ENCODE measurements at places on chromosomes 6 and 20.

DNA sequence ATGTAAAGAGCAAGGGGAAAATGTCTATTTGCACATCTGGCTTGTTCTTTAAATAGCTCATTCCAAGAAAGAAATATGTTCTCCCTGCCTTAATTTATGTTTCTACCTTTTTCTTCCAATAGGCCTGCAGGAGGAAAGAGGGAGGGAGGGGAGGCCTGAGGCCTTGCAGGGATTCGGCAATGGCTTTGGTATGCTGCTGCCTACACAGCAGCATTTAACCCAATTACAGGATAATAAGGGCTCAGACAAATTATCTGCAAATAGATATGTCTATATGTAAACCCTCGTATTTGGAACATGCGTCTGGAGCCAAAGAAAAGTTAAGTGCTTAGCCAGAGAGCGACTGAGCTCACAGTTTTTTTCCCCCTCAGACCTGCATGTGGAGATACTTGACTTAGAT, 277.2 kb downstream of the CDC5L start:
- DNase-seq, result no peak

GRCh38 chr6:126063512-126064146, 77.3 kb downstream of the TRMT11 start:
- DNase-seq, result no peak

GRCh38 chr20:1809611-1810510, 85.3 kb upstream of the SIRPA start:
- no peak for DNase-seq

DNA sequence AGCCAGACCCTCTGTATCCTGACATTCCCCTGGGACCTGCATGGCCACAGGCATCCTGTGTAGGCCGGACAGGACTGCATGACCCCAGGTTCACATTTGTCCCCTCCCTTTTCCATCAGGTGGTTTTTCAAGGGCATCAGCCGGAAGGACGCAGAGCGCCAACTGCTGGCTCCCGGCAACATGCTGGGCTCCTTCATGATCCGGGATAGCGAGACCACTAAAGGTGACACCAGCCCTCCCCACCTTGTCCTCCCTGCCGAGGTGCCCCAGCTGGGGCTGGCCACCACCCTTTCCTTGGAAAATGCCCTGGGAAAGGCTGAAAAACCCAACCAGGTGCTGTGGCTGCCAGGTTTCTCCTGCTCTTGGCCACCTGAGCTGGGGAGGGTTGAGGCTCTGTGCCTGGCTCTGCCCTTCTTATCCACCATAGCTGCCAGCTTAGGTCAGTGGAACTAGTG, 27.6 kb downstream of the HCK start:
- no peak for DNase-seq

GRCh38 chr6:143762126-143762525, 81.0 kb upstream of the LTV1 start:
- DNase-seq, result no peak

DNA sequence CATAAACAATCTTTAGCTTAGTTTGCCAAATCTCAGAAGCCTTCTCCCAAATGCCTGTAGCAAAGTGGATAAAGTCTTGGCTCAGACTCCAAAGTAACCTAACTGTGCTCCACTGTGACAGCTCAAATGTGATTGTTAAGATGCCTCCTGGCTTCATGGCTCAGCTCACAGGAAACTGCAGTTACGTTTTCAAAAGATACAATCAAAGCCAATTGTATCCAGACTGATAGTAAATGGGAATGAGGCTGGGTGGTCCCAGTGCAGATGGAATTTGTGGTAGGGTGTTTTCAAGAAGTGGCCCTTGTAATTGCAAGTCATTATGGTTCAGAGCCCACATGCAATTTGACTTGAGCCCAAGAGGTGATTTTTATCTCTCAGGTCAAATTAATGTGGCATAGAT, 151.2 kb upstream of the TAB2 start:
- no peak for DNase-seq

DNA sequence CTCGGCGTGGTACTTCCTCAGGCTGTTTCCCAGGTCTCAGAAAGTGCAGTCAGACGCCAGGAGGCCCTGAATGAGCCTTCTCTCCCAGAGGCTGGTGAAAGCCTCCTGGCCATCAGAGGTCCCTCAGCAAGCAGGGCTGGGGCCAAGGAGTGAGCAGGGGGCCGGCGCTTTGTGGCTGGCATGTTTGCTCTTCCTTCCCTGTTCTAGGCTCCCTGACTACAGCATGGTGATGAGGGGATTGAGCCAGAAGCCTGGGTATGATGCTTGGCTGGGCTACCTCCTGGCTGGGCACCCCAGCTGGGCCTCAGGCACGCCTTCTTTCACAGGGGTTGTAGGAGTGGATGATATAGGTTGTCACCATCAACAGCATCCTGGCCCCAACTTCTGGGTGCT, 11.7 kb upstream of the DNAJC5 start:
- DNase-seq, result no peak

DNA sequence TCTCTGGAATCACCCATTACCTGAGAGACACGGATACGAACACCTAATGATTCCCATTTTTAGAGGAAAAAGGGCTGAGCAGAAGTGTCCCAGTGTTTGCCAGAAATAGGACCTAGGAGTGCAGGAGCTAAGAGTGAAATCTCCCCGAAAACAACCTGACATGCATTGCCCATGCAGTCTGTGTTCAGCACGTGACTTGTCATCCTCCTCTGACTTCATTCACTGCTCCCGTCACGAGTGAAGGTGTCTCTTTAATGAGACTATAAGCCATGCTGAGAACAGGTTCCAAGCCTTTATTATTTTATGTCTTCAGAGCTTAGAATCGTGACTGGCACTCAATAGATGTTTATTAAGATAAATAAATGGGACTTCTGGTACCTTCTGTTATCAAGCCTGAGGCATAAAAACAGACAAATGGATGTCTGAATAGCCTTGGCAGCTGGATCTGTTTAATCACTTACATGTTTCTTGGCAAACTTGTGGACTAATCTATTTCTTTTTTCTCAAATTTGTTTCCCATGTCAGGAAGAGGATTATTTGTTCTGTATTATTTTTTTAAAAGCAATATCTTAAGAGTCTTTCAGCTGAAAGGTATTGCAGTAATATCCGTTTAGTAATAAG, 3.7 kb upstream of the MLIP start:
- DNase-seq, result no peak

DNA sequence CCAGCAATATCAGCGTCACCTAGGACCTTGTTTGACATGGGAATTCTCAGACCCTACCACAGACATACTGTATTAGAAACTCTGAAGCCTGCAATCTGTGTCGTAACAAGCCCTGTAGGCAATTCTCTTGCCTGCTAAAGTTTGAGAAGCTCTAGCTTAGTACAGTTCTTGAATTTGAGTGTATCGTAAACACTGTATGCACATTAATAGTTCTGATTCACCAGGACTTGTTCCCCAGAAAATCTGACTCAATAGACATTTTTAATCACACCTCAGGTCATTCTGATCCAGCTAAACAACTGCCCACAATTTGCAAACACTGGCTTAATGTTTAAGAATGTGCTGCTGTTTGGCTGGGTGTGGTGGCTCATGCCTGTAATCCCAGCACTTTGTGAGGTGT, 414.3 kb downstream of the TFAP2A start:
- DNase-seq, result no peak

DNA sequence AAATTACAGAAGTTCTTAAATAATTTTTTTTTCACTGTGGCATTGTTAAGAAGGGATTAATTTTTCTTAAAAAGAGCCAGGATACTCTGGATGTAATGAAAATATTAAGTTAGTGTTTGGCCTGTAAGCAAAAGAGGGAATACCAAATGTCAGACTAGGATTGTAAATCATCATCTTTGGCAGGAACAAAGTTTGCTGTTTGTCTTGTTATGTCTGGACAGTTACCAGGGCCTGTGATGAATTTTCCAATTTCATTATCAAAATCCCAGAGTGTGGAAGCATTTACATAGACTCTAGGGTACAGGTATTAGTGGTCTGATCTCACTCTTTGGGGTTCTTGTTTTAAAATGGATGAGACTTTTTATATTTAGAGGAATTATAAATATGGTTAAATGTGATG, 26.1 kb downstream of the CEP57L1 start:
- no peak for DNase-seq

- DNase-seq, result no peak
Measured at GRCh38 chr6:692356-692851, 535 bp downstream of the EXOC2 start.

- peak; percentile 16 for DNase-seq
Measured at GRCh38 chr6:75334266-75335040, 49.9 kb upstream of the TMEM30A start.

DNA sequence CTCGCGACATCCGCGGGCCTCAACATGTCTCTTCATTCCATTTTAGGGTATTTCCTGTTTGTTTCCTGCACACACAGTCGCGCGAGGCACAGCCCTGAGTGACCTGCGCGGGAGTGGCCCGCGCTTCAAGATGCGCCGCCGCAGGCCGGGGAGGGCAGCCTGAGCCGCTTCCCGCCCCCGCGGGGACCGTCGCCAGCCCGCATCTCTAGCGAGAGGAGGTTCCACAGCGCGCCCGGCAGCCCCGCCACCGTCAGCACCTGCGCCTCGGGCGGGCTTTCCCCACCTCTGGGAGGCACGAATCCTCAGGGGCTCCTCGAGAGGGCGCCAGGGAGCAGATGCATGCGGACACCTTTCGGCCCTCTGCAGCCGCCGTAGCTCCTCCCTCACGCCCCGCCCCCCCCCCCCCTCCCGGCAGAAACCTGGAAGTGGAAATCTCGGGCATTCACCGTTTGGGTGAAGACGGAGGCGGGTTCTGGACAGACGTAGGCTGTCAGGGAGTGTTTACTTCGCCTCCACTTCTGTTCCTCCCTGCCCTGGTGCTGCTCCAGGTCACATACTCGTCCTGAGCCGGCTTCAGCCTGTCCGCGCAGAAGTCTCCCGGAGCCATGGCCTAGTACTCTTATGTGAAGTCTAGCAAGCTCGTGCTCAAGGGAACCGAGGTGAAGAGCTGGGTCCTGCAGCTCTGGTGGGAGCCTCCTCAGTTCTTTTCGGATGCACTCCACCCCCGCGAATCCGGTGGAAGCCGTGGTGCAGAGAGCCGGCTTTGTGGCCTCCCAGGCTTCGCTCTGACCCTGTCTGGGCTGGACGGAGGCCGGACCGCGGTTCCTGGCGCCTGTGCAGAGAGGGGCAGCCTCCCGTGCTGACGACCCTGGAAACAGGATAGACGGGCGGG, 880.5 kb upstream of the DEFB115 start:
- DNase-seq, result peak; percentile 44

- DNase-seq, result no peak
Measured at GRCh38 chr6:106702046-106702445, 72.7 kb downstream of the QRSL1 start.
